ENCODE measurements at places on chromosomes 16 and 17.

DNA sequence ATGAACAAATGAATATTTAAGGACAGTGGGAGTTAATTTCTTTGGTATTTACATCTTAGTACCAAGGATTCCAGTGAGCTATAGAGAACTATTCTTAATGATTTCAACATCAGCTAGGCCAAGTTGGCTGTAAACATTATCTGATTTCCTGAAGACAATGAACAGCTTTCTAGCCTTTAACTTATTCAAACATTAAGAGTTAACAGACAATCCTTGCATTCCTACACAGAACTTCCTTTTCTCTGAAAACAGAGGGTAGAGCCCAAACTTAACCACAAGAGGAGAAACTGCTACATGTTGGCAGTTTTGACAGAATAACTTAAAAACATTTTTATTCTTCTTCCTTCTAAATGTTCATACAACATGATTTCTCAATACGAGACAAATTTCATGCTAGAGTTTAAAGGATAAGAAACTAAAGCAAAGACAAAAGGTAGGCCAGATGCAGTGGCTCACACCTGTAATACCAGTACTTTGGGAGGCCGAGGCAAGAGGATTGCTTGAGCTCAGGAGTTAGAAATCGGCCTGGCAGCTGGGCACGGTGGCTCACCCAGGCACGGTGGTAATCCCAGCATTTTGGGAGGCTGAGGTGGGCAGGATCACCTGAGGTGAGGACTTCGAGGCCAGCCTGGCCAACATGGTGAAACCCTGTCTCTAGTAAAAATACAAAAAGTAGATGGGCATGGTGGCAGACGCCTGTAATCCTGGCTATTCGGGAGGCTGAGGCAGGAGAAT, 4.4 kb downstream of the CRLF3 start:
- no peak for DNase-seq

- no peak for DNase-seq
Measured at GRCh38 chr16:69253870-69254341, 57.2 kb upstream of the VPS4A start.

DNA sequence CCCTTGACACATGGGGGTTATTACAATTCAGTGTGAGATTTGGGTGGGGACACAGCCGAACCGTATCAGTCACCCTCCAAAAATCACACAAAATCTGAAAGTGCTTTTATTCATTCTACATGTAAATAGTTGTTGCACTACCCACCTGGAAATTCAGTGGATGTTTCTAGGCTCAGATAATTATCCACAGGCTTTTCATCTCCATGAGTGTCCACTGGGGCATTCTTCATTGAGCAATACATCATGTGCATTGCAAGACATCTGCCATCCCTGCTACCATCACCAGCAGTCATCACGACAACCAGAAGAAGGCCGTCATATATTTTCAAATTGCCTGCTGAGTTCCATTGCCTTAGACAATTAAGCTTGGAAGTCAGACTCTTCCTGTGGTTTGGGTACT, 330.8 kb downstream of the WWOX start:
- DNase-seq, result no peak

DNA sequence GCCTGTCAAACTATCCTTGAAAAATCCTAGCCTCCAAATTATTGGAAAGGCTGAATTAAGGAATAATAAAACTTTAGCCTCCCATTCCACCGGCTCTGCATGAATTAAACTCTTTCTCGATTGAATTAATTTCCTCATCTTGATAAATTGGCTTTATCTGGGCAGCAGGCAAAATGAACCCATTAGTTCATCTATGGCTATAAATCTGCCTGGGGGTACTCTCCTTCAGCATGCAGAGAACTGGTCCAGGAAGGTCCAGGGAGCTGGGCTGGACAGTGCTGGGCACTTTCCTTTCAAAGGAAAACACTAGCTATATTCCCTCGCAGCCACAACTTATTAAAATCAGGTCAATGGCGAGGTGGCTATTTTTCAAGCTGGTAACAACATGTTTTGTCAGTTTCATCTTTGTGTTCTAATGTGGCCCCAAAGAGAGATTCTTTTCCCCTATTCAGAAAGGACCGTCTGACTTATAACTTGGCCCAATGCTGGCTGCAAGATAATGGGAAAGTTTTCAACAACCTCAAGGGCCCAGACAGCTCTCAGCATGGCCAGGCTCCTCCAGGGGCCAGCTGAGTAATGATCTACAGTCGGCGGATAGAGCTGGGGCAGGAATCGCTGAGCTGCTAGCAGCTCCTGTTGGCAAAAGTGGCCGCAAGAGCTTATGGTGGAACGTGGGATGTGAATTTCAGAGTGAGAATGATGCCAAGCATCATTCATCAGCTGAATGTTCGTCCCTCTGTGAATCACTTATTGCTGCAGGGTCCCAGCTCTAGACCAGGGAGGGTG, 326.9 kb downstream of the SLC39A11 start:
- DNase-seq, result no peak

DNA sequence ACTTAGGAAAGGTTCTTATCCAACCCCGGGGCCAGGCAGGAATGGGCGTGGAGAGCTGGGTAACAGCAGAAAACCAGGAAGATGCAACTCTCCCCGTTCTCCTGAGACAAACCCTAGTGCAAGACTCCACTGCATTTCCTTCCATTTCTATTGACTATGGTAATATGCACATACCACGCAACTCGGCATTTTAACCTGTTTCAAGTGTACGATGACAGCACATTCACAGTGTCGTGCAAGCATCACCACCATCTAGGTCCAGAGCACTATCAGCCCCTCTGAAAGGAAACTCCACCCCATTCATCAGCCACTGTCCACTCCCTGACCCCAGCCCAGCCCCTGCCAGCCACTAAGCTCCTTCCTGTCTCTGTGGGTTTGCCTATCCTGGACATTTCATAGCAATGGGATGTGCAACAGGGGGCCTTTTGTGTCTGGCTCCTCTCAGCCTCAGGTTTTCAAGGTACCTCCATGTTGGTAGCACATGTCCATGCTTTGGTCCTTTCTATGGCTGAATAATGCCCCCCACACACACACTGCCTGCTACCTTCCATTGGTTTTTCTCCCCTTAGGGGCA, 441.9 kb downstream of the SOX9 start:
- no peak for DNase-seq

DNA sequence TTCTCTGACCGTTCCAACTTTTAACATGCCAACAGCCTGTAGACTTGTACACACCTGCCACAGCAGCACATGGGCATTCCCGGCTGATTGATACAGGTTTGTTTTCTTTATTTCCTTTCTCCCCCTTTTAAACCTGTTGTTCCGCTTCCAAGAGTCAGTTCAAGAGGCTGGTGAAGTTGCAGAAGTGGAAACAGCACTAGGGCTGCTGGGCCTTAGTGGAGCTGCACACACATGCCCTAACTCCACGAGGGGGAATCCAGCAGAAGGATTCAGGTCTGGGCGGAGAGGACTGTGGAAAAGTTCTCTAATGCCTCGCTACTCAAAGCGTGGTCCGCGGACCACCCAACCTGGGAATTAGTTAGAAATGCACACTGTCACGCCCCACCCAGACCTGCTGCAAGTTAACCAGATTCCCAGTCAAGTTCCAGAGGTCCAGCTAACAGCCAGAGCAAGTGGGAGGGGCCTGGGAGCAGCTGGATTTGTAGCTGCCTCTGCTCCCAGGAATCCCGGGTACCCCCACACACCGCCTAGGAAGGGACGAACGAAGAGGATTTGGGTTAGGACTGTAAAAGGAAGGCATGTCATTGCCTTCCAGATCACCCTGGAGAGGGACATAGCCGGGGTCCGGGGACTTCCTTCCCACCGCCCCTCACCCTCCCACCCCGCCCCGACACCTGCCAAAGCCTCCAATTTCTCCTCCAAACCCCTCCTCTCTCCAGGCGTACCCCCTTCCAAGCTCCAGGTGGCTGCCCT, 542 bp downstream of the SLC39A11 start:
- no peak for DNase-seq

- no peak for DNase-seq
Measured at GRCh38 chr17:66126231-66126630, 65.7 kb downstream of the CEP112 start.

DNA sequence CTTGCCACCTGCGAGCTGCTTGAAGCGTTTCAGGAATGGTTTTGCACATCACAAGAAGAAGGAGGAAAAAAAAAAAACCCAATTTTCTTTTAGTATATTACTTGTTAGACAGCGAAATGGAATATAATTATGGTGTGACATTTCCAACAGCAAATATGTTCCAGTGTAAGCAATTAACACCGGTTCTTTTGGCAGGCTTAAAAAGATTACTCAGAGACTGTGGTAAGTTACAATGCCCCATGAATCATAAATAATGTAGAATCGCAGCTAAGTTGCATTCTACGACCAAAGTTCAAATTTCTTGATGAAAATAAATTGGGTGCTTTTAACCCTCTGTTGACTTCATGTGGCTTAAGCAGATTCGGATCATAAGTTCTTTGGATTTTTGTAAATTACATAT, 245.2 kb downstream of the XYLT1 start:
- no peak for DNase-seq

DNA sequence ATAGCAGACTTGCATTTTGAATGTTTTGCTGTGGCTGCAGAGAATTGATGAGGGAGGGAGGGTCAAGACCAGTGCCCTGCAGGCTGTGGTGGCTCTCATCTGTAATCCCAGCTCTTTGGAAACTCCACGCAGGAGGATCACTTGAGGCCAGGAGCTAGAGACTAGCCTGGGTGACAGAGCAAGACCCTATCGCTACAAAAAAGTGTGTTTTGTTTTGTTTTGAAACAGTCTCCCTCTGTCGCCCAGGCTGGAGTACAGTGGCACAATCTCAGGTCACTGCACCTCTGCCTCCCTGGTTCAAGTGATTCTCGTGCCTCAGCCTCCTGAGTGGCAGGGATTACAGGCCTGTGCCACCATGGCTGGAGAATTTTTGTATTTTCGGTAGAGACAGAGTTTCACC, 1.9 kb upstream of the UBE2G1 start:
- no peak for DNase-seq

DNA sequence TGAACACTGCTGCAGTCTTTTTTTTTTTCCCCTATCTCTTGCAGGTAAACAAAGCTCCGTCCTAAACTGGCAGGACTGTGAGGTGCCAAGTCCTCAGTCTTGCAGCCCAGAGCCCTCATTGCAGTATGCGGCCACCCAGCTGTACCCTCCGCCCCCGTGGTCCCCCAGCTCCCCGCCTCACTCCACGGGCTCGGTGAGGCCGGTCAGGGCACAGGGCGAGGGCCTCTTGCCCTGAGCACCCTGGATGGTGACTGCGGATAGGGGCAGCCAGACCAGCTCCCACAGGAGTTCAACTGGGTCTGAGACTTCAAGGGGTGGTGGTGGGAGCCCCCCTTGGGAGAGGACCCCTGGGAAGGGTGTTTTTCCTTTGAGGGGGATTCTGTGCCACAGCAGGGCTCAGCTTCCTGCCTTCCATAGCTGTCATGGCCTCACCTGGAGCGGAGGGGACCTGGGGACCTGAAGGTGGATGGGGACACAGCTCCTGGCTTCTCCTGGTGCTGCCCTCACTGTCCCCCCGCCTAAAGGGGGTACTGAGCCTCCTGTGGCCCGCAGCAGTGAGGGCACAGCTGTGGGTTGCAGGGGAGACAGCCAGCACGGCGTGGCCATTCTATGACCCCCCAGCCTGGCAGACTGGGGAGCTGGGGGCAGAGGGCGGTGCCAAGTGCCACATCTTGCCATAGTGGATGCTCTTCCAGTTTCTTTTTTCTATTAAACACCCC, 13.8 kb downstream of the IL34 start:
- peak; percentile 64 for DNase-seq

- DNase-seq, result no peak
Measured at GRCh38 chr17:15947271-15947670, 2.3 kb downstream of the ADORA2B start.

DNA sequence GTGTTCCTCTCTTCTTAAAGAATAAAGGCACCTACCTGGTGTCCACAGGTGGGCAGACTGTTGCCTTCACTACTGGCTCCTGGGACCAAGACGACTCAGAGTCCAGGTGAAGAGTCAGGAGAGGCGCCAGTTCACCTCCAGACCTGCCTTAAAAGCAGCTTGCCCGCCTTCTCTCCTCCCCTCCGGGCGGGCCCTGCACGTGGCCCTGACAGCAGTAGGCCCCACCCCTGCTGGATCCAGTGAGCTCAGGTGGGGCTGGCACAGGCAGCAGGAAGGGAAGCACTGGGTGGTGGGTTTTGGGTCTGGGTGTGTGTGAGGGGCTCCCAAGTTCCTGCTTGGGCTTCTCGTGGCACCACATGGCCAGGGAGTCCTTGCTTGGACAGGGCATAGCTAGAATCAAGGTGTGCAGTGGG, at the start of gene TNS4:
TSS of gene TNS4 (minus strand) at position 125 of the 413 bp plus-strand sequence. CDS start 5,198 bp downstream, outside the sequence.
- peak; percentile 20 for DNase-seq

DNA sequence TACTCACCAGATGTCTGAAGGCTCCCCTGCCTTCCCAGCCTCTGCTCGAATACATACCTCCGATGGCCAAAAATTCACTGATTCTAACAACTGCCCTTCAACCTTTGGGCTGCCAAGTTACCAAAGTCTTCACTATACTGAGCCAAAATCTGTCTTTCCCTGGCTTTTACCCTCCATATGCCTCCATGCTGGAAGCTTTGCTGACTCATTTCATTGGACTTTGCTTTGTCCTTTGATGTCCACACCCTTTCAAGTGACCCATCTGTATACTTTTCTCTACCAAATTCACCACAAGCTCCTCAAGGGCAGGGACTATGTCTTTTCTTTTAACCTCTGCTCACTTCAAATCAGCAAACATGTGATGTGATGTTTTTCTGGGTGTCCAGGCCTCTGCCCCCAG, 21.0 kb upstream of the MTMR4 start:
- DNase-seq, result no peak

- DNase-seq, result no peak
Measured at GRCh38 chr17:48066192-48066591, 18.0 kb downstream of the NFE2L1 start.

- no peak for DNase-seq
Measured at GRCh38 chr16:30813821-30814189, 26.8 kb upstream of the ZNF629 start.

DNA sequence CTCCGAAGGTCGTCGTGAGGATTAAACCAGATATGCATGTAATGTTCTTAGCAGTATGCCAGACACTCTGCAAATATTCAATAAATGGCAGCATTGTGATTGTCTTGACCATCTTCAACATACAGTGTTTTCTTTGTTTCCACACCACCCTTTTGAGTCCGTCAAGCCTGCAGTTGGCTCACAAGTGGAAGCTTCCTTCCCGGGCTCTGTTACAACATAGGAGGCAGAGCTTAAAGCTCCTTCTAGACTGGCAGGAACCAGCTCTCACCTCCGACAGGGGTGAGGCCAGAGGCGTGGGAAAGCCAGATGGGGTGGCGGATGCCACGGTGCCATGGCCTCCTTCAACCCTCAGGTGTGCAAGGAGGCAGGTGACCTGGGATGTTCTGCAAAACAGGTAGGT, 138.3 kb downstream of the FOXL1 start:
- no peak for DNase-seq

DNA sequence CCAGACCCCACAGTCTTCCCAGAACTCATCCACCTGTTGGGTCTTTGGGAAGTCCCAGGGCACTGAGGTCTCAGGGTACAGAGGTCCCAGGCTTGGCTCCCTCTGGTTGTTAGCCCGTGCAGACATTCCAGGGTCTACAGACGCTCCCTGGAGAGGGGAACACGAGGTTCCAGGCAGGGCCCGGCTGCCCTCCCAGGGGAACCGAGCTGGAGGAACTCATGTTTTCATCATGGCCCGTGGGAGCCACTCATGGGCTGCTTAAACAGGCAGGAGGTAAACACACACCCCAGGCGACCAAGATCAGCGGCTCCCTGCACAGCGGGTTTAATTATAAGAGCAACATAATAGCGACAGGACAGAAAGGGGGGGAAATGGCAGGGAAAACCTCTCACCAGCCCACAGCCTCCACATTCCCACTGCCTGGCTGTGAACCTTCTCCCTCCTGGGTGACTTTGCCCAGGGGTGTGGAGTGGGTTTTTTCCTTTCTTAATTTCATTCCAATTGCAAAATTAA, 36.5 kb downstream of the TRARG1 start:
- DNase-seq, result no peak
